GM23338 (cell line): ENCODE measurements at places on chromosomes 6 and 20. TPM values are rescaled to one million over a fixed set of nuclear protein-coding genes. Genes with fewer than 3 reads are reported as not detected.

DNA sequence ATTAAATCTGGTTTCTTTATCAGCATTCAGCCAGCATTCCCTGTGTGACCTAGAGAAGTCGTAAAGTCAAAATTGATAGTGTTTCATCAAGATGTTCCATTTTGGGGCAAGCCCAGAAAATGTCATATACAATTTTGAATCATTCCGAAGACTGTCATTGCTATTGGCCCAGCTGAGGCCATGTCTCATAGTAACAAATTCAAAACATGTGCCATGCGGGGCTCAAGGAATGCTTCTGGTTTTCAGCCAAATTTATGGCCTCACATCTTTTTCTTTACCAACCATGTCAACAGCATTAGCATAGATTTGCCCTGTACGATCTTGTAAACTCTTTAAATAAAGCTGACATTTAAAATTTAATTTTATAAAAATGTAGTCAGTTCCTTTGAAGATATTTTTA, 314.7 kb downstream of the PAX1 start:
- no peak for DNase-seq

- no peak for DNase-seq
Measured at GRCh38 chr6:146578054-146578453, 20.7 kb upstream of the ADGB start.

DNA sequence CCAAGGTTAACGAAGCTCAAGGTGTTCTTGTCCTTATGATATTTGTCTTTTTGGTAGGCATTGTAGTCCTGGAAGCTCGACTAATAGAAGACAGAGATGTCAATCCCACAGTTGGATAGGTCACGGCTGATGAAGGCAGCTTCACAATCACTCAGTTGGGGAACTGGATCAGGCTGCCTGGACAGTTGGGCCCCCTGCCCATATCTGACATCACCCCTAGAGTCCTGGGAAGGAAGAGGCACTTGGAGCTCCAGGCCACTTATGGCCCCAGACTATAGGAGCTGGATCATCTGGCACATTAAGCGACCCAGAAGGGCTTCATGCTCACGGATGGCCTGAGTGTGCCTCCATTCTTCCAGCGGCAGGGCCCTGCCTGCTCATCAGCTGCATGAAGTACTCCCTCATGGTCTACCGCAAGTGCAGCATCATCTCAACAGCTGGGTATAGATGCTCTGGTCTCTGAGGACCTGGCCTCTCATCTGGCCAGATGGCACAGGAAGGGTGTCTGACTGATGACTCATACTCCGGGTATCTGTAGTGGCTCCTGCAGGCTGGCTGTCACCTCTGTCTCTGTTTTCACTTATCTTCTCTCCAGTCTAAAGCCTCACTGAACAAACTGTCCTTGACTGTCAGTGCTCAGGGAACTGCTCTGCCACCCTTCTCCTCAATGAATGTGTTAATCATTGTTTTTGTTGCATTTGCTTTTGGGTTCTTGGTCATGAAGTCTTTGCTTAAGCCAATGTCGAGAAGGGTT, 29.2 kb upstream of the SSR1 start:
- no peak for DNase-seq

DNA sequence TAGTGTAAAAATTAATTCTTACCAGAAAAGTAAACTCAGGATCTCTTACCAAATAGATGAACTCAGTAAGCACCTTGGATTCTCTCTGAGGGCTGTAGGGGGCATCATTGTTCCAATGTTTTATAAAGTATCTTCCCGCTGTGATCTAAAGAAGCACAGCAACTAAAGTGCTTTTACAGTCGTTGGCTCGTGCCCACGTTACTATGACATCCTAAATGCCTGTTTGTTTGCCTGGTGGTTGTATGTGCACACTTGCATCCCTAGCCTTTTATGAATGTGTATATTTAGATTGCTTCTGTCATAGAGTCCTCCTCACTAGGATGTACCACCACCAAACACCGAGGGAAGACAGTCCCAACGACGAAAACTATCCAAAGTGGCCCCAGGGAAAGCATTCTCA, 34.5 kb downstream of the SLX4IP start:
- peak; percentile 88 for DNase-seq

GRCh38 chr6:25452031-25452430, 172.9 kb downstream of the CARMIL1 start:
- DNase-seq, result no peak

GRCh38 chr6:135728589-135728988, 122.9 kb upstream of the PDE7B start:
- DNase-seq, result no peak

GRCh38 chr6:163190786-163191185, 223.7 kb upstream of the QKI start:
- no peak for DNase-seq

GRCh38 chr6:21033575-21034026, 499.3 kb downstream of the CDKAL1 start:
- no peak for DNase-seq

DNA sequence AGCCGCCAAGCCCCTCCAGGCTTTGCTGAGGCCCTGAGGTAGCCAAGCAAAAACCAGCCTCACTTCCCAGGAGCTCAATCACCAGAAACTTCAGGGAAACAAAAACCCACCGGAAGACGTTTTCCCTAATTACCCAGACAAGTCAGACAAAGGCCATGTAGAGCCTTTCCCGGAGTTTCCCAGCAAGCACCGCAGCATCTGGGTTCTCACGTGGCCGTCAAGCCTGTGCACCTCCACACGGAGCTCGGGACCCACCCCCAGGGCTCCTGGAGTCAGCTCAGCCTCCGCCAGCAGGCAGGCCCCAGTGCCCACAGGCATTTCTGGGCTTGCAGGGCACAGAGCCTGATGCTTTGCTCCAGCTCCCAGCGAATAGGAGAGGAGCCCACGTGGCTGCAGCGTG, 10.1 kb upstream of the MRGBP start:
- DNase-seq, result no peak

DNA sequence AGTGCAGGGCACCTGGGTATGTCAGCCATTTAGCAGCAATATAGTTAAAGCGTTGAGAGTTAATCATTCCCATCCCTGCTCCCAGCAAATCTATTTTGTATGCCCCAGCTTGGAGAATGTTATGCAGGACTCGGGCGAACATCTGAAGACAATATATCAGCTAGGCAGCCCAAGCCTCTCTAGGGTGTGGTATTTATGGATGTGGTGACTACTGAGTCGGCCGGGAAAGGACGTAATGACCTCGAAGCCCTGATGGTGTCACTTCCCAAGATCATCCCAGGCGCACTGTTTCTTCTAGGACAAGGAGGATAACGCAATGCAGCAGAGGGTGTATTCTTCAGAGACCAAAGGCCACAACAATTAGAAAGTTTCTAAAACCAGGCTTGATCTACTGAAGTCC, 63.6 kb upstream of the FAM184A start:
- no peak for DNase-seq

GRCh38 chr20:42641886-42642285, 547.8 kb downstream of the PTPRT start:
- DNase-seq, result no peak

DNA sequence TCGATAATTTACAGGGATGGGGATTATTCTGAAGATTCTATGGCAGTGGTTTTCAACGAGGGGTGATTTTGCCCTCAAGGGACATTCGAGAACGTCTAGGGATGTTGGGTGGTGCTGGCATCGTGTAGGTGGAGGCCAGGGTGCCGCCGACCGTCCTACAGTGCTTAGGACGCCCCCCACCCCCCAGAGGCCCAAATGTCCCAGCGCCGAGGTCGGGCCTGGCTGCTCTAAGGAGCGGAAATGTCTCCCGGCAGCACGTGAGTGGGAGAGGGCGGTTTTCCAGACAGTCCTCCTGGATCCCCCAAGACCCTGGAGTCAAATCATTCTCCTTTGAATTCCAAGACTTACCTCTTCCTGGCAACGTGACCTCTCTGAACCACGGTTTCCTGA, 101.9 kb downstream of the CDH4 start:
- DNase-seq, result no peak

GRCh38 chr6:165077876-165078275, 231.5 kb downstream of the C6orf118 start:
- DNase-seq, result no peak

- no peak for DNase-seq
Measured at GRCh38 chr20:61802721-61803311, 262.9 kb downstream of the TAF4 start.

DNA sequence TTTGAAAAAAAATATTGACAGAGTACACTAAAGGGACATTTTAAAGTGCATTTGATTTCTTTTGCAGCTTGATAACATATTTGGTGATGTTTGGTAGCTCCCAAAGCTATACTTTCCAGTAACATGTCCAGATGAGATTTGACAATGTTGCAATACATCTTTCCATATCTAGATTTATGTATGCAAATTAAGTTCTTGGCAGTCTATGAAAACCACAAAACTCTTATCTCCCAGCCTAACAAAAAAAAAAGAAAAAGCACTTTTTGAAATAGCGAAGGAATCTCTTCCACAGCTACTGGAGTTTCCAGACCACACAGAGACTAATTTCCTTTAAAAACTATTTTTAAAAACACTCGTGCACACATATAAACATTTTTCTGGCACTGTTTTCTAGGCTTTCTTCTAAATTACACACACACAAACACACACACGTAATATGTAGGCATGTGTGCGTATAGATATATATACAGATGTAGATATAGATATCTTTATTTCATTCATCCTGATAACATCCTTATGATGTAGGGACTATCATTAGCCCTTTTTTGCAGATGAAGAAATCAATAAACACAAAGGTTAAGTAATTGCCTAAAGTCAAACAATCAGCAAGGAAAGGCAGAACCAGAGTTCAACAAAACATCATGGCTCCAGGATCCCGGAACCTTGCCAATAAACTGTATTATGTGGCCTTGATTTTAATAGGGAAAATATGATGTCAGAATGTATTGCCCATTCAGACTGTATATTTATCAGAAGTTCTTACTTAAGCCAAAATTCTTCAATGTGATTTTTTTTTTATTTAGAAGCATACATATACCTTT, 93.3 kb downstream of the ADGRB3 start:
- no peak for DNase-seq

DNA sequence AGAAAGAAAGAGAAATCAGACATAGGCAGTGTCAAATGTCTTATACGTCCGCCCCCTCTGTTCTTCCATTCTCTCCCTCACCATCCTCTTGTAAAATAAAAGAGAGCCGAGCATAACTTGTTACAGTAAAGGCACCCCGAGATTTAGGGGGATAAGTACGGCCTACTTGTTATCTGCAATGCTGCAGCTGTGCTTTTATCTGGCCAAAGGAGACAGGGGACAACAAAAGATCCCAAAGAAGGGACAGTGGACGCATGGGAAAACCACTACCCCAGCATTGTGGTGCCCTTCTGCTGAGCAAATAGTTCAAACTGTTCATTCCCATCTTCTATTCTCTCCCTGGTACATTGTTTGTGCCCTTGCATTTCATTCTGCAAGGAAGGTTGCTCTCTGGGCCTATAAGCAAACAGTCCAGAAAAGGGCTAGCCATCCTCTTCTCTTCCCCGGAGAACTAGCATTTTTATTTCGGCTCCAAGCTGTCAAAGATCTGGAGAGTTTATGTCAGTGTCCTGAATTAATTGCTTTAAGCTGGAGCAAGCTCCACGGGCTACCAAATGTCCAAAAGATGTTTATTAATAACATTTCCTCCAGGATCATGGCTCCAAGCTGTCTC, 22.3 kb downstream of the FOXA2 start:
- DNase-seq, result no peak

- DNase-seq, result no peak
Measured at GRCh38 chr20:24955045-24955444, 6.0 kb downstream of the CST7 start.

GRCh38 chr20:62585461-62585970, 56.8 kb upstream of the SLCO4A1 start:
- no peak for DNase-seq

DNA sequence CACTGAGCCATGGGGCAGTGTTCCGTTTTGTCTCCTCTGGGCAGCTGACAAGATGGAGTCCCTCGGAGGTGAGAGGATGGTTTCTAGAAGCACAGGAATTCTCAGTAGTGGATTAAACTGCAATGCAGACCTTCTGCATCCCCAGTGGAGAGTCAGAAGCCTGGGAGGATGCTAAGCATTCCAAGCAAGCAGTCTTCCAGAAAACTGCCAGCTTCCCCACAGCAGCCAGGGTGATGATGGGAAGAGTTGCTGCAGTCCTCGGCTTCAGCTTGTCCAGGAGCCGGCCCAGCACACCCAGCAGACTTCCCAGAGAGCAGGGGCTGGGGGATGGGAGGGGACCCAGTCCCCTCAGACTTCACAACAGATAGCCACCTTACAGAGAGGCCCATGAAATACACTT, 163.6 kb downstream of the LY86 start:
- DNase-seq, result no peak

GRCh38 chr6:110714143-110714542, 101.1 kb downstream of the CDK19 start:
- DNase-seq, result no peak

Gene TREML2
- 0.07 TPM in 1 of 2 replicates, not detected in the other for total RNA-seq

Gene ULBP3
- total RNA-seq, result 3.3 and 4.2 TPM in 2 replicates

Gene MUCL3
- total RNA-seq, result 0.12 TPM in 1 of 2 replicates, not detected in the other

Gene VSTM2L
- 0.43 and 1.9 TPM in 2 replicates for total RNA-seq

Gene SLC32A1
- total RNA-seq, result 0.08 and 0.87 TPM in 2 replicates

Gene NKAIN4
- total RNA-seq, result 12.6 and 16.0 TPM in 2 replicates

Gene TNF
- not detected in 2 replicates for total RNA-seq

Gene TGM3
- 0.08 TPM in 1 of 2 replicates, not detected in the other for total RNA-seq

Gene WFDC10A
- total RNA-seq, result not detected in 2 replicates

Gene PLN
- total RNA-seq, result not detected in 2 replicates

Gene CRIP3
- total RNA-seq, result 18.8 and 22.0 TPM in 2 replicates
